Vagina (tissue), 2 donors: ENCODE measurements at places on chromosomes 16 and 17.

GRCh38 chr16:84484579-84485254 lies 19.7 kb downstream of the MEAK7 start:
- H3K4me1 ChIP-seq, result peaks cover 4% of the 10 kb centered on the region
- DNase-seq, result peak; percentile 52
- peaks cover 41% of the 10 kb centered on the region for H3K36me3 ChIP-seq
- H3K27ac ChIP-seq, result no peak overlapping the region
- H3K4me3 ChIP-seq, result no peak overlapping the region

- H3K27ac ChIP-seq, result no peak overlapping the region
- no peaks in the 10 kb centered on the region for H3K36me3 ChIP-seq
- no peak for DNase-seq
- H3K27me3 ChIP-seq, result no peaks in the 10 kb centered on the region
- peaks cover 30% of the 10 kb centered on the region for H3K4me1 ChIP-seq
Measured at GRCh38 chr17:50762177-50762576, 5.1 kb downstream of the ANKRD40CL start.

DNA sequence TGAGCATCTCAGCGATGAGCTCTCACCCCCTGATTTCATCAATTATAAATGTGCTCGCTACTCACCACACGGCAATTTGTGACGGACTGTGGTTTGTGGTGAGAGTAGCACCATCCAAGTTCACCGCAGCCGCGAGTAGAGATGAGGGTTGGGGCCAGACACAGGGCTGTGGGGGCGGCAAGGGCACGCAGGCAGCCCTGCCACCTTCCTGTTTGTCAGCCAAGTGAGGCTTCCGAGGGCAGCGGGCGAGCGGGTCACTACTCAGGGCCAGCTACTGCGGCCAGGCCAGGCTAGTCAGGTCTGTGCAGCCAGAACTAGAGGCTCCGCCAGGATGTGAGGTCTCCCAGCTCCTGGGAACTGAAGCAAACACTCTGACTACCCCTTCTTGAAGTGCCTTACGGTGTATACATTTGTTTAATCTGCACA lies 39.6 kb upstream of the MEOX1 start:
- no peaks in the 10 kb centered on the region for H3K36me3 ChIP-seq
- H3K27me3 ChIP-seq, result no peaks in the 10 kb centered on the region
- H3K4me3 ChIP-seq, result no peak overlapping the region
- H3K27ac ChIP-seq, result no peak overlapping the region
- peaks cover 5% of the 10 kb centered on the region for H3K4me1 ChIP-seq

- H3K27me3 ChIP-seq, result no peaks in the 10 kb centered on the region
- H3K4me1 ChIP-seq, result peaks cover 13% of the 10 kb centered on the region
- no peaks in the 10 kb centered on the region for H3K36me3 ChIP-seq
- peak; percentile 95 for DNase-seq
- no peak overlapping the region for H3K27ac ChIP-seq
- no peak overlapping the region for H3K4me3 ChIP-seq
Measured at GRCh38 chr17:74152591-74153455, 50.7 kb upstream of the RPL38 start.

GRCh38 chr16:58346831-58347371 lies 45.4 kb upstream of the GINS3 start:
- H3K27ac ChIP-seq, result no peak overlapping the region
- H3K36me3 ChIP-seq, result no peaks in the 10 kb centered on the region
- H3K4me3 ChIP-seq, result no peak overlapping the region
- no peaks in the 10 kb centered on the region for H3K27me3 ChIP-seq
- peaks cover 11% of the 10 kb centered on the region for H3K4me1 ChIP-seq

DNA sequence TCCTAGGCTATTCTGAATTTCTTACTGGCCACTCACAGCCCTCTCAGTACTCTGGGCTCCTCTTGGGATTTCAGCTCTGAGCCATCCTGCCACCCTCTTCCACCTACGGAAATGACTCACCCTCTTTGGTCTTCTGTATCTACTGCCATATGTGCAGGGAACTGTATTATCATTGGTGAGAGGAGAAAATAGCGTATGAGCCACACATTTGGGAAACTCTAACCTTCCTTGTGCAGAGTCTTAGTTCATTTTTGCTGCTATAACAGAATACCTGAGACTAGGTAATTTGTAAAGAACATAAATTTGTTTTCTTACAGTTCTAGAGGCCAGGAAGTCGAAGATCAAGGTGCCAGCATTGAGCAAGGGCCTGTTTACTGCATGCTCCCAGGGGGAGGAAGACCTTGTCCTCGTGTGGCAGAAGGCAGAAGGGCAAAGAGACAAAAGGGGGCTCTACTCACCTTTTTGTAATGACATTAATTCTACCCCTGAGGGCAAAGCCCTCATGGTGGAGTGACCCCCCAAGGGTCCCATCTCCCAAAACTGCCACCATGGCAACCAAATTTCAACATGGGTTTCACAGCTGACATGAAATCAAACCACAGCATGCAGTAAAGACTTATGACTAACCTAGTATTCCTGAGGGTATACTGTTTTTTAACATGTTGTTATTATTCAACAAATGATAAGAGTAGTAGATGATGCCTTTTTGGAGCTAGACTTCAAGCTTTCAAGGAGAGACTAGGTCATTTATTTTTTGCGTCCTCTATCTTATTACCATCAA lies 191.8 kb downstream of the PRKCA start:
- no peaks in the 10 kb centered on the region for H3K27me3 ChIP-seq
- no peak overlapping the region for H3K4me3 ChIP-seq
- H3K4me1 ChIP-seq, result no peaks in the 10 kb centered on the region
- no peaks in the 10 kb centered on the region for H3K36me3 ChIP-seq
- H3K27ac ChIP-seq, result no peak overlapping the region

GRCh38 chr17:42424991-42425610 lies 2.0 kb upstream of the CAVIN1 start:
- H3K4me3 ChIP-seq, result no peak overlapping the region
- no peak for DNase-seq
- H3K27me3 ChIP-seq, result no peaks in the 10 kb centered on the region
- peak overlapping the region; percentile 37 for H3K27ac ChIP-seq
- H3K36me3 ChIP-seq, result no peaks in the 10 kb centered on the region
- H3K4me1 ChIP-seq, result peaks cover 50% of the 10 kb centered on the region

DNA sequence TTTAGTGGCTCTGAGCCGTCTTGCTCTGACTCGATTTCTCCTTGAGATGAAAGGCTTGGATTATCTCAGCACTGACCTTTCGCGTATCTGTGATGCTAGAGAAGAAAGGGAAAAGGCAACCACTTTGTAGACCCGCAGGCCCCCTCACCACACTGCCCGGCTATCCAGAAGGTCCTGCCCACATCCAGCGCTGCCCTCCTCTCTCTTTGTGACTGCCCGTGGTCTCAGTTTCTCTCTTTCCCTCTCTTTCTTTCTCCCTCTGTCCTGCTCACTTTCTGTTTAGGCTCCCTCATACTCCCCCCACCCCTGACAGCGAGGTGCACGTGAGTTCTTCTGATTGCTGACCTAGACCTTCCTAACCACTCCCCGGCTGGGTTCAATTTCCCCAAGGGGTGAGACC lies 12.8 kb upstream of the TBX21 start:
- H3K4me1 ChIP-seq, result peaks cover 16% of the 10 kb centered on the region
- no peaks in the 10 kb centered on the region for H3K36me3 ChIP-seq
- no peak overlapping the region for H3K4me3 ChIP-seq
- H3K27me3 ChIP-seq, result no peaks in the 10 kb centered on the region
- no peak for DNase-seq
- H3K27ac ChIP-seq, result no peak overlapping the region

DNA sequence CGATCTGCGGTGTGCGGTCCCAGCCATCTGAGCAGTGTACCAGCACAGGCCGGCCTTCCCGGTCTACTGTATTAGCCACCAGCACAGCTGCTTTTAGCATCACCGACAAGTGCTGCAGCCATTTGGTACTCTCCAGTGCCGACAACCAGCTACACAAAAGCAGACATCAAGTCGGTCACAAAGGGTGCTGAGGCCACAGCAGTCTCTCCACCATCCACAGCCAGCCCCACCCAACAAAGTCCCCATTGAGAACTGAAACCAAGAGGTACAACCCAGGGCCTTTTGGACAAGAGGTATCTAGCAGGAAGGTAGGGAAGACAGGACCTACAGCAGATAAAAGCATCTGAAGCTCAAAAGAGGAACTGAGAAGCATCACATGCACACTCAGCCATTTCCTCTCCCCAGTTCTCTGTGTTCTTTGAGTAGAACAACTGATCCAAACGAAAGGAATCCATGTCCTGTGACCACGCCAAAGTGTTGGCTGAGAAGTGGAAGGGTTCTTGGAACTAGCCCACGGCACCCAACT lies 9.5 kb downstream of the MTMR4 start:
- H3K4me3 ChIP-seq, result no peak overlapping the region
- no peaks in the 10 kb centered on the region for H3K4me1 ChIP-seq
- no peak overlapping the region for H3K27ac ChIP-seq
- peaks cover 3% of the 10 kb centered on the region for H3K36me3 ChIP-seq
- DNase-seq, result no peak

- H3K36me3 ChIP-seq, result no peaks in the 10 kb centered on the region
- DNase-seq, result no peak
- H3K4me3 ChIP-seq, result peak overlapping the region; percentile 43
- H3K27me3 ChIP-seq, result no peaks in the 10 kb centered on the region
Measured at GRCh38 chr17:8079291-8080207, 8.0 kb downstream of the ALOX12B start.

GRCh38 chr17:49255125-49255524 lies 24.5 kb upstream of the PHOSPHO1 start:
- H3K27me3 ChIP-seq, result no peaks in the 10 kb centered on the region
- H3K27ac ChIP-seq, result no peak overlapping the region
- H3K4me3 ChIP-seq, result no peak overlapping the region

DNA sequence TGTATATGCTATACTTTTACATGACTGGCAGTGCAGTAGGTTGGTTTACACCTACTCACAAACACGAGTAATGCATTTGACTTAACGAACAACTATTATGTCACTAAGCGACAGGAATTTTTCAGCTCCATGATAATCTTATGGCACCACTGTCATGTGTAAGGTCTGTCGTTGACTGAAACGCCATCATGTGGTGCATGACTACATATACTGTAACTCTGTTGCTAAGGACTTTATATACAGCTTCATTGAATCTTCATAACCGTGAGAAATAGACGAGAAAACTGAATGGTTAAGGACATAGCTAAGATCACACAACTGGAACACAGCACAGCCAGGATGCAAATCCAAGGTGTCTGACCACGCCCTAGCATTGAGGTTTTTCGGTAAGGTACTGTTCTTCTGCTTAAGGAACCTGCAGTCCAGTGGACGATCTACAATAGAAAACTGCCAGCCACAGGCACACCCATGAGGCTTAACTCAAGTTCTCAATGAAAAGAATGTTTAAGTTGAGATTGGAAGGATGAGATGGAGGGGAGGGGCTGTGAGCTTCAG lies 3.3 kb downstream of the CFAP20 start:
- H3K36me3 ChIP-seq, result no peaks in the 10 kb centered on the region
- H3K27ac ChIP-seq, result no peak overlapping the region
- no peak for DNase-seq
- peaks cover 68% of the 10 kb centered on the region for H3K4me1 ChIP-seq
- H3K4me3 ChIP-seq, result no peak overlapping the region

DNA sequence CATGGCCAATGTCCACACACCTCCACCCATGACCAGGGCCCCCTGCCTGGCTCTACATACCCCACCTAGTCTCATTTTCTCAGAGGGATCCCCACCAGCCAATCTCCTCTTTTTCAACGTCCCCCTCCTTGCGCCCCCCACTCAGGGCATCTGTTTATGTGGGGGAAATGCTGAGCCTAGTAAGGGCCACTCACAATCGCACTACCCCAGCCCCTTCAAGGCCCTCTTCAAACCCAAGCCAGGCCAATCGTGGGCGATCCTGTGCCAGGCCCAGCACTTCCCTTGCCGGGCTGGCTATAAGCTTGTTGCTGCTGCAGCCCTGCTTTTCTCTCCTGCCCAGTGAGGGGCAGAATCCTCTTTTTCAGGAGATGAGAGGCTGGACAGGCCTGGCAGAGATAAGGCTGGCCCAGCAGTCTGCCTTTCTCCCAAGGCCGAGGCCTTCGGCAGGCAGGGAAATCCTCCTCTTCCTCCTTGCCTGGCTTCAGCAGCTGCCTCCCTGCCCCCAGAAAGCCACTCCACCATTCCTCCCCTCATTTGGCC lies 16.1 kb downstream of the HSD11B2 start:
- no peaks in the 10 kb centered on the region for H3K27me3 ChIP-seq
- H3K36me3 ChIP-seq, result peaks cover 10% of the 10 kb centered on the region
- peak overlapping the region; percentile 78 for H3K27ac ChIP-seq
- no peak for DNase-seq
- peaks cover 95% of the 10 kb centered on the region for H3K4me1 ChIP-seq

DNA sequence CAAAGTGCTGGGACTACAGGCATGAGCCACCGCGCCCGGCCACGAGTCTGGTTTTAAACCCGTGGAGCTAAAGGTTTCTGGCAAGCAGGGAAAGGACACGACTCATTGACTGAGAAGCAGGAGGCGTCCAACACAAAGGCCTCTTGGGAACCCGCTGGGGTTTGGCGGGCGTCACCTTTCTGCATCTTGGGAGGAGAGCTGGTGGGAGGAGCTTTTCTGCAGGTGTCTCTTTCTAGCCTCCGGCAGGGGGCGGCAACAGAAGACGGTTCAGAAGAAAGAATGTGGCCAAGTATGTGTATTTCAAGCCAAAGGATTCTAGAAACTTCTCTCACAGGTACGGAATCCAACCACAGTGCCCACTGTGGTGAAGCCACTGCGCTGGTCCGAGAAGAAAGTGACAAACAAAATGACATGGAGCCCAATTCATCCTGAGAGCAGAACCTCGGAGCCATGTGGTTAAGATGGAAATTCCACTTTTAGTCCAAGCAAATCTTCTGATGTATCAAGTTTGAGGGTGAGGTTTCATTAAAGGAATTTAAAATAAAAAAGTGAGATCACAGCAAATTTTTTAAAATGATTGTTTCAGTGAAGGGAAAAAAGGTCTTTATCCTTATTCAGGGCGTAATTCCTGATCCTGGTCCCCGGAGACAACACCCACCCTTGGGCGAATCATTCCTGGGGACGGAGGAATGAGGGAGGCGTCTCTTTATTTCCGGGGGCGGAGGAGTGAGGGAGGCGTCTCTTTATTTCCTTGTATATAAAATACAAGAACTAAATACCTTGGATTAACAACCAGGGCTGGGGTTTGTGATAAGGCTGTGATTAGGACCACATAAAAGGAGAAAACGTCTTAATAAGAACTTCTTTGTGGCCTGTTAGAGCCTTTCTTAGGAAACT lies 97.6 kb downstream of the MRM3 start:
- DNase-seq, result no peak
- H3K27me3 ChIP-seq, result no peaks in the 10 kb centered on the region
- no peak overlapping the region for H3K4me3 ChIP-seq

- no peaks in the 10 kb centered on the region for H3K27me3 ChIP-seq
- DNase-seq, result no peak
Measured at GRCh38 chr17:80008383-80008840, 27.3 kb downstream of the TBC1D16 start.

- H3K4me3 ChIP-seq, result no peak overlapping the region
- H3K27me3 ChIP-seq, result no peaks in the 10 kb centered on the region
- no peaks in the 10 kb centered on the region for H3K4me1 ChIP-seq
- no peak overlapping the region for H3K27ac ChIP-seq
Measured at GRCh38 chr17:69637446-69638156, 223.1 kb downstream of the MAP2K6 start.

- H3K27ac ChIP-seq, result no peak overlapping the region
- H3K27me3 ChIP-seq, result no peaks in the 10 kb centered on the region
- no peak overlapping the region for H3K4me3 ChIP-seq
- H3K4me1 ChIP-seq, result no peaks in the 10 kb centered on the region
- H3K36me3 ChIP-seq, result no peaks in the 10 kb centered on the region
- DNase-seq, result no peak
Measured at GRCh38 chr17:81180836-81181810, 15.1 kb upstream of the AATK start.
